NCI-H1092 (cell line): ENCODE measurements at places on chromosomes 2 and 18.
A peak's percentile ranks its signal among the peaks of the same experiment; 100 is the strongest.

DNA sequence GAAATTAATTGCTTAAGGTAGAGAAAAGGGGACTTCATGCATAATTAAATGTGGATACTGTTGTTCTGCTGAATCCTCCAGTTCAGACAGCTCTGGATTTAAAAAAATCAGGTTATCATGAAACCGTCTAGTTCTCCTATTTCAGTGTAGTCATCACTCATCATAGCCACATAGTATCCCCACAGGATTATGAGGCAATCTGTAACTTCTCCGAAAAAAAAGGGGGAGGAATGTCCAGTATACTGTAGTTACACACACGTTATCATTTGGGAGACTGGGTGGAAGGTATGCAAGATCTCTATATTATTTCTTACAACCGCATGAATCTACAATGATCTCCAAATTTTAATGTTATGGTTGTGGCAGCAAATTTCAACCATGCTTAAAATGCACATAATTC lies 114.0 kb downstream of the HIBCH start:
- no peak for DNase-seq

- no peak for DNase-seq
These were observed 211.4 kb upstream of the SMIM21 start for GRCh38 chr18:75638776-75639471.

GRCh38 chr2:132651115-132652045 lies 18.6 kb downstream of the LYPD1 start:
- no peak for DNase-seq

DNA sequence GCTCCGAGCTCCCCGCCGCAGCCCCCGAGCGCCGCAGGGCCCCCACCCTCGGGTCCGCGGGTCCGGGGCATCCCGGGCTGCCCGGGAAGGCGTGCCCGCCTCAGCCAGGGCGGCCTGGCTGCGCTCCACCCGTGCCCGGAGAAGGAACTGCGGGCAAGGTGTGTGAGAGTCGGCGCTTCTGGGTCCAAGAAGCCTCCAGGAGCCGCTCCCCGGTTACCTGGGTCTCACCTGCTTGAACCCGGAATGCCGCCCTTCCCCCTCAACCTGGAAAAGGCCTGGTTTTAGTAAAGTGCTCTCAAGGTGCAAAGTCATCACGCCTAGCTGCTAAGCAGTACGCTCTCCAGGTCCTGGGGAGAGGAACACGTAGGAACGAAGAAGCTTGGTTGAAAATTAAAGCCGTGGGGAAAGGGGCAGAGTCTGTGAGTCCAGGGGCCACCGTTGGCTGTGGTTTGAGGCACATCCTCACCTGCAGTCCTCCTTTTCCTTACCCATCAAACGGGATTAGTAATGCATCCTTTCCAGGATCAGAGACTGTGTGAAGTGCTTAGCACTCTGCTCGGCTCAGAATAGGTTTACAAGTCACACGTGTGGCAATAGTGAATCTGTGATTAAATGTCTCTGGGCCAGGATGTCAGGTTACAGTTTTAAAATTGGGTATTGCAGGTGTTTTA lies 1.2 kb downstream of the ASAP2 start:
- DNase-seq = no peak

- DNase-seq = no peak
These were observed 54.7 kb downstream of the INO80D start for GRCh38 chr2:206031162-206031784.

- no peak for DNase-seq
These were observed 50.2 kb downstream of the EHD3 start for GRCh38 chr2:31284107-31284506.

DNA sequence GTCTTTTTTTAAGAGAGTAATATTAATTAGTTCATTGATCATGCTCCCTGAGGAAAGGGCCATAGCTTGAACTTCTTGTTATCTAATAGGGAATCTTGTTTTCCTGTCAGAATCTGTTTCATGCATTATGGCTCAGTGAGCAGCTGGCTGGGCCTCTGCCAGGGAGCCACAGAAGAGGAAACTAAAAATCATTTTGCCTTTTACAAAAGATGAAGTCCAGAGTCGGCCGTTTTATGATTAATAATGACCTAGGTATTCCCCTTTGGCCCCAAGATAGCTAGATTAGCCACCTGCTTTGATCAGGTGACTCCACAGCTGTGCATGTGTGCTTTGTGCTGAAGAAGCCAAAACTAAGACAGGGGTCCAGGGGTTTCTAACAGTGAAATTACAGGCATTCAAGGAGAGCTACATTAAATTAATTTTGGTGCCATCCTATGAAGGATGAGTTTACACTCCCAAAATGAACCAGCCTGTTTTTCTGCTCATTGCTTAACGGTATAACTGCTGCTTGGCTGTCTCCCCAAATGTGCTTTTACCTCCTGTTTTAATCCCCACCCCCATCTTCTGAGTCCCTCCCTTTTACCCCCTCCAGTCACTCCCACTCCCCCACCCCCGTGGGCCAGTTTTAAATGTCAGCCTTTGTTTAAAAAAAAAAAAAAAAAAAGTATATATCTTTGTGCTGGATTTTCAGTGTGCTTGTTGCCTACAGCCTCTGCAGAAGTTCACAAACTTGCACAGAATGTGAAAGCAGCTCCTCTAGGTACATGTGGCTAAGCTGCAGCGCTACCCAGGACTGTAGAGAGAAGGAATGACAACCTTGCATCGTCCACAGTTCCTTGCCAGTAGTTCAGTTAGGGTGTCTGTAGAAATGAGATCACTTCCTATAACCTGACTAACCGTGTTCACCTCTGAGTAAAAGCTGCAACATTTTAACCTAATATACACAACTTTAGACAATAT lies 93.1 kb downstream of the CABLES1 start:
- peak; percentile 55 for DNase-seq

DNA sequence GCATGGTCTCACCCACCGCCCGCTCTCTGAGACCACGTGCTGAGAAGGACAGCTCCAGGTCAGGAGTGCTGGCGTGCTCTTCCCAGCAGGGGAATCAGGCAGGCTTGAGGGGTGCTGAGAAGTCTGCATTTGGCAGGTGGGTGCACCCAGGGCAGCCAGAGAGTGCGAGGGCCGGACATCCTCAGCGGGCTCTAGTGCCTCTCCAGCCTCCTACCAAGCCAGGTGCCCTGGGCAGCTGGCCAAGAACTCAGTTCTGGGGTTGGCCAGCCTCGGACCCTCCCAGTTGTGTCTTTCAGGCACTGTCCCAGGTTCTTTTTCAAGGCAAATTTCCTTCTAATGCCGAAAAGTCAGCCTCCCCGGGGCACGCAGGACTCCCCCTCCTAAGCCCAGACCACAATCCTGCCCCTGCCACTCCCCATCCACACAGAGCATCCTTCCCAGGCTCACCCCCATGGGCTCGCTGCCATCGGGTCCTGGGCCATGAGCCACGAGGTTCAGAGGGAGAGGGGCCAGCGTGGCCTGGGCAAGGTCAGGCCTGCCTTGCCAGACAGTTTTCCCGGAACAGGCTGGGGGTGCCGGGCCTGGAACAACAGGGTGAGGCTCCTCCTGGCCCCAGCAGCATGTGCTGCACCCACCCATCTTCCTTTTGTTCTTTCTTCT lies 52.2 kb upstream of the GPC1 start:
- DNase-seq = no peak

DNA sequence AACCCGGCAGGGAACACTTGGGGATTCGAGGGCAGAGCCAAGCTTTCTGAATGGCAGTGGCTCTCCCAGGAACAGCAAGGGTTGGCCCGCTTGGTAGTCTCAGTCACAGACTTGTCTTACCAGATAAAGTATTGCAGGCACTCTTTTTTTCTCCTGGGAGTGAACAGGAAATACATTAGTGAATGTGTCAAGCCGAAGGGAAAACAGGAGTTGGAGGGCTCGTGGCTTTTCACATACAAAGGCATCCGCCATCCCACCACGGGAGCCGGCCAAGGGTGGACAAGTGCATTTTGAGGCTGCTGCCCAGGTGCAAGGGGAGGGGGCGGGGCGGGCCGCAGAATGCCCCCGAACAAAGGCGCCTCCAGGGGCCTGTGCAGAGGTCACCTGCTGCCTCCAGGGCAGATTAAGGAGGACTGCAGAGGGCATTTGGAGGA lies 163.3 kb upstream of the SIX3 start:
- DNase-seq = no peak

DNA sequence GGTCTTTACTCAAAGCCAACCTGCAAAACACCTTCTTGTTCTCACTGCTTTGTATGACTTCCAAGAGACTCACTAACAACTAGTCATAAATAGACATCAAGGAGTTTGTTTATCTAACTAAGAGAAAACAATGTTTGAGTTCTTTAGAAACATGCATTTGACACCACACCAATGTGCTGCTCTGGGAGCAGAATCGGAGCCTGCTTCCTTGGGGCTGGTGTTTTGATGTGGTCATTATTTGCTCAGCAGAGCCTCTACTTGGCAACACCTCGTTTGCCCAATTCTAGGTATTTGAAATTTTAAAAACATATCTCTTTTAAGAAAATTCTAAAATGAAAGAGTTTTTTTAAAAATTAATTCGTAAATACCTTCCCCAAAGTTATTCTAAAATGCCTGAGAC lies 167.5 kb downstream of the BCL2 start:
- no peak for DNase-seq

DNA sequence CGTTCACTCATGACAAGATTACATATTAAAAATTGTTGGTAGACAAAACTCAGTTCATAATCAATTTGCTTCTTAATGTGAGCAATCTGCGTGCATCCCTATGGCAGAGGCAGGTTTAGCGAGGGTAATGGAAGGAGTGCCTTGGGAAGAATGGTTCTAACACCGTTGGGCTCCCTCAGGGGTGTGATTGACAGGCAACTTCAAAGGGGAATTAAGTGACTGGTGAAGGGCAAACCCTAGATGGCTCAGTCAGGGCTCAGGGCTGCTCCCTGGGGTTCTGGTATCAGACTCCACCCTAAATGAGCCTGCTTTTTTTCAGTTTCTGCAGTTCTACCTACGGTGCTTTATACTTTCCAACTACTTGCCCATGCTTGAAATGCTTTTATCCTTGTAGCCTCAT lies 419.5 kb upstream of the CELF4 start:
- DNase-seq = no peak

GRCh38 chr2:19847486-19847885 lies 54.3 kb downstream of the TTC32 start:
- no peak for DNase-seq

GRCh38 chr2:28219758-28220368 lies 172.8 kb upstream of the FOSL2 start:
- no peak for DNase-seq

DNA sequence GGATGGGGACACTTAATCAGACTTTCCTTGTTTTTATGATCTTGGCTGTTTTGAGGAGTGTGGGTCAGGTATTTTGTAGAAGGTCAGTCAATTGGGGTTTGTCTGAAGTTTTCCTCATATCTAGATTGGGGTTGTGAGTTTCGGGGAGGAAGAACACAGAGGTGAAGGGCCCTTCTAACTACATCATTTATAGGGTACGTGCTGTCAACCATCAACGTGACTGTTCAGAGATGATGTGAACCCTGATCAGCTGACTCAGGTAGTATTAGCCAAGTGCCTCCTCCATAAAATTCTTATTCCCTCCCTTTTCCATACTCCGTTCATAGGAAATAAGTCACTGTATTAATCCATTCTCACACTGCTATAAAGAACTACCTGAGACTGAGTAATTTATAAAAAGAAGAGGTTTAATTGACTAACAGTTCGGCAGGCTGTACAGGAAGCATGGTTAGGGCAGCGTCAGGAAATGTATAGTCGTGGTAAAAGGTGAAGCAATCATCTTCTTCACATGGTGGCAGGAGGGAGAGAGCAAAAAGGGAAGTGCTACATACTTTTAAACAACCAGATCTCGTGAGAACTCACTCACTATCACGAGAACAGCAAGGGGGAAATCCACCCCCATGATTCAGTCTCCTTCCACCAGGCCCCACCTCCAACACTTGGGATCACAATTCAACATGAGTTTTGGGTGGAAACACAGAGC lies 547.1 kb upstream of the LINC00305 start:
- DNase-seq = no peak

- DNase-seq = peak; percentile 35
These were observed 114.4 kb upstream of the DTNA start for GRCh38 chr18:34595690-34596089.

GRCh38 chr2:41998186-41999127 lies 49.4 kb upstream of the PKDCC start:
- no peak for DNase-seq

DNA sequence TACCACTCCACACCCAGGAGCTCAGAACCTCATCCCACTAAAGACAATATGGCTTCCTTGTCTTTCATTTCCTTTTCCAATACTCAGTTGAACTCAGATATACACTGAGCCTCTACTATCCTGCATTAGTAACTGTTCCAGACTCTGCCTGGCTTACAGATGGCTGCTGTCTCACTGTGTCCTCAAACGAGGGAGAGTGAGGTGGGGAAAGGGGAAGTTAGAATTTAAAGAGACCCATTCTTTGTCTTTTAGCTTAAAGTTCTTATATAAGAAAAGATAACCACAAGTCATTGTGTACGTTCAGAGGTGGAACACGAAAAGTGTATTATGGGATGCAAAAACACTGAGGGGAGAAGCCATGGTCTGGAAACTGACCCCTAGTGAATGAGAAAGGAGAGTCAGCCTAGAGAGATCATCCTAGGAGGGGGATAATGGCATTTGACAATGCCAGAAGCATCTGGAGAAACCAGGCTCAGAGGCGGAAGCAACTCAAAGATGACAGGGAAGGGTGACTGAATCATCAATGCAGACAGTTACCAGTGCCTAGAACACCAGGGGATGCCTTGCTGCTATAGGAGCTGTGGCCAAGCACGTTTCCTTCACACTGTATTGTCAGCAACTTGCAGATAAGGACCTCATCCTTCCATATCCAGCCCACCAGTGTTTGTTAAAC lies 170.7 kb downstream of the CYRIA start:
- no peak for DNase-seq

- no peak for DNase-seq
These were observed 17.1 kb upstream of the CNDP1 start for GRCh38 chr18:74517236-74517630.

- no peak for DNase-seq
These were observed 37.5 kb downstream of the ANXA4 start for GRCh38 chr2:69779258-69780001.

DNA sequence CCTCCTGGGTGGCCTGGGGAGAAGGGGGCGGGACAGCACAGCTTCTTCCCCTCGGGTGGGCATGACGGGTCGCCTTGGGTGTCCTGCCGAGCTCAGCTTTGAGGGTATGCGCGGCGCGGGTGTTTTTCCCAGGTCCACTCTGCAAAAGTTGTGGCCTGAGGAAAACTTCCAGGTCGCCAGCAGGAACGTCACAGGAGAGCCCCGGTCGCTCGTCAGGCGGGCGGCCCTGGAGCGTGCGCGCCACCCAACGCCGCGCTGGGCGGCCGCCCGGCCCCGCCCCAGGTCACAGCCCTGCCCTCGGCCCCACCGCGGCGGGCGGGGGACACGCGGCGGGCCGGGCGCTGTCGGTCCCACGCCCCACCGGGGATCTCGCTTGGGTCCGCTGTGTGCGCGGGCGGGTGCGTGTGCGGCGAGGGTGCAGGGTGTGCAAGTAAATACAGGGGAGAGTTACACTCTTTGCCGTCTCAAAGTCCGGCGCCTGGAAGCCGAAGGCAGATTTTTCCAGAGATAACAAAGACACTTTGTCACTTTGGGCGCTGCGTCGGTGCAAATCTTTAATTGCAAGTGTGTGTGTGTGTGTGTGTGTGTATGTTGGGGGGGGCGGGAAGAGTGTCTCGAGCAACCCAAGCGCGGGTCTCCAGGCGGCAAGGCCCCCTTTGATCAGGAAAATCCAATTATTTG lies 616 bp upstream of the SP5 start:
- DNase-seq = no peak
